HCT116 (cell line): ENCODE measurements at places on chromosomes 12 and 14.

GRCh38 chr12:32921397-32921796 lies 24.8 kb upstream of the PKP2 start:
- H3K27ac ChIP-seq: no peak overlapping the region
- H3K4me3 ChIP-seq: no peak overlapping the region
- H3K27me3 ChIP-seq: no peaks in the 10 kb centered on the region
- H3K36me3 ChIP-seq: no peaks in the 10 kb centered on the region
- no peak for DNase-seq

DNA sequence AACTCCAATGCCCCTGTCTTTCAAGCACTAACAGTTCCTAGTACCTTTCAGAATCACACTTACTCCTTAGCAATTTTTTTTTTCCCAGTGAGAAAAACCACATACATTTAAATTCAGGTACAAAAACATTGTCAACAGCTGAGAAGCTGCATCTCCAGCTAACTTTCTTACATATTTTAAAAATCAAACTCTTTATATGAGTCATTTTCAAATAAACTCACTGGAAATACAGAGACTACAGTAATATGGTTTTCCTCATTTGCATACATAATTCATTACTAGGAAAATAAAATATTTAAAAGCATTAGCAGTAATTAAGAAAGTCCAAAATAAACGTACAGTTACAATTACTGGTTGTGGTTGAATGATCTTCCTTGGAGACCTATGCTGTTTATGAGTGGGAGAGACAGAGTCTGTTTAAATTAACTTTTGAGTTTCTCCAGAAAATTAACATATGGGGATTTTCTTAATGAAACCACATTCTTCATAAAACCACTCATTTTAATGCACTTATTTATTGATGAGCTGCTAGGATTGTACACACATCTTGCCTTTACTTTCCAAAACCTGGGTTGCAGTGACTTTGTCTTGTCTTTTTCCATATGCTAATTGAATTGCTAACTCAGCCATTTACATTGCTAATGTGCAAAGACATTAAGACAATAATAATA lies 9.8 kb downstream of the MUCL1 start:
- H3K27ac ChIP-seq: no peak overlapping the region
- DNase-seq: no peak
- no peaks in the 10 kb centered on the region for H3K4me1 ChIP-seq
- no peaks in the 10 kb centered on the region for H3K36me3 ChIP-seq
- peaks cover 70% of the 10 kb centered on the region for H3K27me3 ChIP-seq

DNA sequence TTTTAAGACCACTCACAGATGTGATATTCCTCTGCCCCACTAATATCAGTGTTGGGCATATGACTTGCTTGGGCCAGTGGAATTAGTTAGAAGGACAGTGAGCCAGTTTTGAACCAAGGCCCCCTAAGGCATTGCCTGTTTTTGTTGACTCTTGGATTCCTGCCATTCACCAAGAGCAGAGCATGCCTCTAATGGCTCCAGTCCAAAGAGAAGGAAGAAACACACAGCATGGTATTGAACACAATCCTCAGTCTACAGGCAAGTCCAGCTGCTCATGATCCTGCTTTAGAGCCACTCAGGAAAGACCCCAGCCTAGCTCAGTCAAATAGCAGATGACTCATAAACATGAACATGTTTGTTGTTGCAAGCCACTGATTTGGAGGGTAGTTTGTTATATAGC lies 1201.5 kb downstream of the BCL11B start:
- H3K4me3 ChIP-seq: no peak overlapping the region
- H3K4me1 ChIP-seq: no peaks in the 10 kb centered on the region
- H3K27ac ChIP-seq: no peak overlapping the region
- H3K27me3 ChIP-seq: no peaks in the 10 kb centered on the region
- no peaks in the 10 kb centered on the region for H3K36me3 ChIP-seq

GRCh38 chr14:56351861-56352260 lies 227.7 kb upstream of the TMEM260 start:
- no peaks in the 10 kb centered on the region for H3K4me1 ChIP-seq
- H3K27ac ChIP-seq: no peak overlapping the region
- H3K36me3 ChIP-seq: no peaks in the 10 kb centered on the region
- DNase-seq: no peak
- peaks cover 25% of the 10 kb centered on the region for H3K27me3 ChIP-seq

DNA sequence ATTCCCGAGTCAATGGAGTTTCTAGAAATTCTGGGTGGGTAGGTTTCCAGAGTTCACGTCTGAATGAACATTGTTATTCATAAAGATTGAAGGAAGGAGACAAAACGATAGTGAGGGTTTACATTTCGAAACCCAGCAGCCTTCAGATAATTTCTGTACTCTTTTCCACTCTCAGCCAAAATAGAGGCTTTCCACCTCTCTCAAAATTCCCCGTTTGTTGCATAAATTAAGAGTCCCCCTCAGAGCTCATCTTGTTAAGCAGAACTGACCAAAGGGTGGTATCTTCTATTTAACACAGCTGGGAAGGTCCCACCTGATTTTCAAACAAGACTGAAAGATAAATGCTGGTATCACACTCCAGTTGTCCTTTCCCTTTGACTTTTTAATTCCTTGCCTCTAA lies 21.5 kb upstream of the YARS2 start:
- no peaks in the 10 kb centered on the region for H3K36me3 ChIP-seq
- DNase-seq: no peak
- no peaks in the 10 kb centered on the region for H3K4me1 ChIP-seq

- 0 out of 2 replicates have a peak, but pooled peaks cover 14% of the 10 kb centered on the region for H3K27me3 ChIP-seq
- H3K36me3 ChIP-seq: no peaks in the 10 kb centered on the region
- peak within 1 kb of the TSS; percentile 75 for H3K4me3 ChIP-seq
- DNase-seq: peak; percentile 8
- H3K4me1 ChIP-seq: peaks cover 9% of the 10 kb centered on the region
Observed at GRCh38 chr14:73237219-73237785, at the start of gene PAPLN. Gene PAPLN, plus strand, starts transcription at chr14:73237506. Its CDS starts 2,273 bp downstream, at chr14:73239779.

GRCh38 chr14:67186789-67187584 lies 2.3 kb upstream of the GARIN2 start:
- peak overlapping the region; percentile 49 for H3K4me3 ChIP-seq
- no peaks in the 10 kb centered on the region for H3K27me3 ChIP-seq
- DNase-seq: peak; percentile 83
- no peaks in the 10 kb centered on the region for H3K36me3 ChIP-seq
